EH (cell line): ENCODE measurements at places on chromosomes 2 and 18.

- DNase-seq, result peak; percentile 68
Measured at GRCh38 chr2:70525032-70525431, 28.6 kb downstream of the TGFA start.

DNA sequence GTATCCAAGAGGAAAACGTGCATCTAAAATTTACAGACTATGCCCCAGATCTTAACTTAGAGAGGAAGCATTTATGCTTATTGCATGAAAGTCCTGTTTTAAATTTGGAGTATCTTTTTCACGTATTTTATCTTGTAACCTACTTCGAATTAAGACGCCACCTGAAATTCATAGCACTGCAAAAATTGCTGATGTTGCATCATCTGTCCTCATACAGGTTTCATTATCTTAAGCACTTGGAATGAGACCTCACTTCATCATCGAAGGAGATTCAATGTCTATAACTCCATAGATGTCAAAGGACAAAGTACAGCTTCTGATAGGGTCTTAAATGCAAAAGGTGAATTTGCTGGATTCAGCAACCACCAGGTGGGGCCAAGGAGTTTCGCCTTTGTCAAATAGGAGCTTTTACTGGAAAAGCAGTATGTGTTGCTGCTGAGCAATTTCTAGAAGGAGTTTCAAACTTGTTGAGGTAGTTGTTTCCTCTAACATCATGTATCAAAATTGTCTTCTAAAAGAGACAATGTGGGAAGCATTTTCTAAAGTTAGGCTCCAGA is 106.4 kb upstream of the CCDC85A start:
- peak; percentile 36 for DNase-seq

- no peak for DNase-seq
Measured at GRCh38 chr2:169623235-169623634, 39.1 kb downstream of the PPIG start.

DNA sequence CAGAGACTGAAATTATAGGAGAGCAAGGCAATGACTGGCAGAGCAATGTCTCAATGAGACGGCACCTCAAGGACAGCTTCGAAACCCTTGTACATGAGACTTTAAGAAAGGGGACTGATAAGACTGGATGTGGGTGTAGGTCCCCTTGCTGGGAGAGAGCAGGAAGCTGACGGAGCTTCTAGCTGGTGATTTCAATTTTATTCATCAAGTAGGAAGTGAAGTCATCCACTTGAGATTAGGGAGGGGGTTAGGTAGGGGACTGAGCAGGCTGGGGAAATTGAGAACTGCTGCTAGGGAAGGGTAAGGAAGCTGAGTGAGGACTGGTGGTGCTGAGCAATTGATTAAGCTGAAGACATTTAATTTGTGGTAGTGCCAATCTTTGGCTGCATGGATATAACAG is 99.5 kb upstream of the ITGB6 start:
- peak; percentile 52 for DNase-seq

DNA sequence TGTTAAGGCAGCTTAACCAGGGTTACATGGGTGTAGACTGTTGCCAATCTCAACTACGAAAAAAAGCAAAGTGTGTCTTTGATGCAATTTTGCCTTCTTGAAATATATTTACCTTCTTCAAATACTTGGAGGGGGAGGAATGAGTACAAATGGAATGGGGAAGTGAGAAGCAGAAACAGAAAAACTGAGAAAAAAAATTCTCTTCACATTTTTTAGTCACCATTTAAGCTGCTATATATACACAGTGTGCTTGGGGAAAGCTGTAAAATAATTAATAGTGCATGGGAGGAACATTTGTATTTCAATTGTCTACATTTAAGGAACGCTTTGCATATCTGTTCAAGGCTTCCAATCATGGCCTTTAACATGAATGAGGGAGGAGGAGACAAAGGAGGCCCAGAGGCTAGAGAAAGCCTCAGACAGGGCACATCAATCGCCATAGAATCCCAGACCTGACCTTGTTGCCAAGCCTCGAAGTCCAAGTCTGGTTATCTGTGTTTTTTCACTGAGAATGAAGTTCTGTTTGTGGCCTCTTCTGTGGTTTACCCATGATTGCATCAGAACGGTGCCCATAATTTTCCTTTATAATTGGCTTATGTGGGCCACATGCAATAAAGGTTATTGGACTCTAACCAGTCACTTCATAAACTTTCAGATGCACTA is 158.6 kb downstream of the PIK3C3 start:
- peak; percentile 59 for DNase-seq

GRCh38 chr2:20186078-20186854 is 38.7 kb downstream of the SDC1 start:
- DNase-seq, result peak; percentile 58

DNA sequence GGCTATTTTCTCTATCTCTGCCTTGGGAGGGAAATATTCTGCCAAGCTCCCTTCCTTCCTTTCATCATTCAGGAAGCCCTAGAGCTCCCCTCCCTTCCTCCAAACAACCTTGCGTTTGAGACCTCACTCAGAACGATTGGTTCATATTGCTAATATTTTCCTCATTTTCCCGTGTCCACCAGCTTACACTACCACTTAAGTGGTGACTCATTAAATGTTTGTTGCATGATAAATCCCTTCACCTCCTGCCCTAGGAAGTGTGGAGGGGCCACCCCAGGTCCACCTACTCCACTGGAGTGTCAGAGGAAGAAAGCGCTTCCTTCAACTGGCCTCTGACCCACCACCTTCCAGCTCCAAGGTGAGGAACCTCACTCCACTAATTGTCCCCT is 2.3 kb upstream of the LPIN2 start:
- peak; percentile 74 for DNase-seq

DNA sequence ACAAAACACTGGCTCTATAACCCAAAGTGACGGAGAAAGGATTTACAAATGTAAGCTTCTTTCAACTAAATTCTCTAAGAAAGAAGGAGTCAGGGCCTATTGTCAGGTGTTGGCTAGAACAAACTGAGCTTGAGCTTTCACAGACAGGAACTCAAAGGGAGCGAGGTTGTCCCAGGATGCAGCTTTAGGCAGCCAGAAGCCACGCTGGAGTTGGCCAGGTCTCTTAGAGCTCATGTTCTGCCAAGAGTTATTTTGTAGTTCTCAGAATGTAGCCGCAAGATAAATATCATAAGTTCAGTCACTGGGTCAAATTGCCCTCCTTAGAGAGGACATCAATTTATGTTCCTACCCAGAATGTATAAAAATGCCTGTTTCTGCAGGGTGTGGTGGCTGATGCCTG is 54.1 kb upstream of the GREB1L start:
- no peak for DNase-seq

- DNase-seq, result no peak
Measured at GRCh38 chr2:48328942-48329723, 200.8 kb upstream of the STON1 start.

GRCh38 chr18:68427951-68428401 is 286.9 kb downstream of the TMX3 start:
- peak; percentile 90 for DNase-seq

GRCh38 chr2:237782181-237782580 is 16.4 kb upstream of the RBM44 start:
- DNase-seq, result no peak

DNA sequence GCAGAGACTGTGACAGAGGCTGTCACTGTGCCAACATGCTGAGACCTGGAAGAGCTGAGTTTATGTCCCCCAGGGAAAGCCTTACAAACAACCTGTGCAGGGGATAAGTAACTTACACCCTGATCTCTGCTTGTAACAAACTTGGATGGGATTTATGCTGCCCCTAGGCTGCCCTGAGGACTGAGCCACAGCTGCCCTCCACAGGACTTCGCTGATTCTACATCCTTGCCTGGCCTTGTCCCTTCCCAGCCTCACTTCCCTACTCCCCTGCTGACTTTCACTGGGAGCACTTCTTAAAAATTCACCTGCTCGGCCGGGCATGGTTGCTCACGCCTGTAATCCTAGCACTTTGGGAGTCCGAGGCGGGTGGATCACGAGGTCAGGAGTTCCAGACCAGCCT is 45.9 kb upstream of the ASAP2 start:
- no peak for DNase-seq

DNA sequence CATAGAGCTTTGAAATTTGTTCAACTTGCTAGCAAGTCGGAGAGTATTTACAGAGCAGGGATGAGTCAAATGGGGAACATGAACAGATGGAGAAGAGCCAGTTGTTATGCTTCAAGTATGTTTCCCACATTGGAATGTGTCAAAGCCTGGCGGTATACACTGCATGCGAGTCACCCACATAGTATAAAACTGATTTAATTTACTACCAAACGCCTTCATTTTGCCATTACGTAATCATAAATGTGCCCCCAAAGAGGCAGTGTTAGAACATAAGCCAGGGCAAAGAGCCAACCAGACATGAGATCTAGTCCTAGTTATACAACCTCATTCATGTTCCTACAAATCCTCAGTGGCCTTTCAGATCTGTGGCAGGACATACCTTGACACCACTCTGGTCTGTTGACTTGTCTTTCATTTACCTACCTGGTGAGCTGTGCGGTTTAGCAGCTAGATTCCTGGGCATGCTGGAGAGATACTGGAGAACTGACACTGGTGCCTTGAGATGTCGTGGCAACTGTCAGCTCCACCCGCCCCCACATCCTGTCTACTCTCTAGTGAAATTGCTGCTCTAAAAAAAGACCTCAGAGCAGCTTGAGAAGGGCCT is 21.7 kb upstream of the NRP2 start:
- peak; percentile 98 for DNase-seq

DNA sequence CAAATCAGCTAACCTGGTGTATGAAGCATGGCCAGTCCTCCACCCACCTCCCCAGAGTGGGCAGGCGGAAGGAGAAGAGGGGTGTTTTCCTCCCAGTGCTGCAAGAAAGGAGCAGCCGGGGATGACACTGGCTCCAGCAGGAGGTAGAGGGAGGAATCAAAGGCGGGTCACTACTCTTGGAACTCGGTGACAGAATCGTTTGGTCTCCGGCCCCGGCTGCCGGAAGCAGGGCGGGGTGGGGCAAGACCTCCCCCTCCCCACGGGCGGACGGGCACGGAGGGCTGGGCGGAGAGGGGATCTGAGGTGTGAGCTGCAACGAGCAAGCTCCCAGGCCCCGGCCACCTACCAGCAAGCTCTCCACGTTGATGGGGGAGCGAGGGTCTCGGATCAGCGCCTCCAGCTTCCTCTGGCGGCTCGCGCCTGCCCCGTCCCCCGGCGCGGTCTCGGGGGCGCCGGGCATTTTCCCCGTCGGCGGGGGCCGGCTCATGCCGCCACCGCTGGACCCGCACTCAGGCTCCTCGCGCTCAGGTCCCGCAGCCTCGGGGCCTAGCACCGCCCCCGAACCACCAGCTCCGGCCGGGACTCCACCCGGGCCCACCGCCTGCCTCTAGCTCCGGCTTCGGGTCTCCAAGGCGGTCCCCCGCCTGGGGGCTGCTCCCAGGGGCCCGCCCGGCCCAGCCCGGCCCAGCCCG is 640 bp downstream of the ROCK2 start:
- DNase-seq, result peak; percentile 56

- DNase-seq, result no peak
Measured at GRCh38 chr2:28150236-28150915, 242.3 kb upstream of the FOSL2 start.

GRCh38 chr2:239114616-239115265 is 266.9 kb downstream of the TWIST2 start:
- no peak for DNase-seq

GRCh38 chr18:26780520-26781325 is 84.8 kb downstream of the AQP4 start:
- DNase-seq, result no peak

GRCh38 chr2:19855542-19856431 is 46.0 kb downstream of the TTC32 start:
- DNase-seq, result no peak

- no peak for DNase-seq
Measured at GRCh38 chr2:26487192-26487591, 9.3 kb upstream of the OTOF start.

- no peak for DNase-seq
Measured at GRCh38 chr2:152500772-152501171, 165.8 kb downstream of the FMNL2 start.

- DNase-seq, result no peak
Measured at GRCh38 chr2:143675021-143675420, 545.8 kb downstream of the ARHGAP15 start.

DNA sequence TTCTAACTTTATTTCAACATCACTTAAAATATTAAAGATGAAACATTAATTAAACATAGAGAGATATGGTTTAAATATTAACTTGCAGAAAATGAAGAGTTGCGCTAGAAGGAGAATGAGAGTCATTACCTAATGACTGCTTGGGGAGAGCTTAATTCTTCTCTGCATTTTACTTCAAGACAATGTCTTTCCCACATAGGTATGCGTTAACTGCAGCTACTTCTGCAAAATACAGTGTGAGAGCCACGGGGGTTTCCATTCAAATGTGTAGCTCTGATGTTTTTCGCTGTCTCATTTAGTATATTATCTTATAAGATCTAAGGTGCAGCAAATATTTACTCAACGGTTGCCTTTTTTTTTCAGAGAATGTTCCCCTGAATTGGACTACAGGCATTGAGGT is 126.7 kb downstream of the TMX3 start:
- DNase-seq, result no peak

- no peak for DNase-seq
Measured at GRCh38 chr2:28375236-28375635, 17.4 kb upstream of the FOSL2 start.

GRCh38 chr2:192578780-192579179 is 384.0 kb upstream of the TMEFF2 start:
- DNase-seq, result no peak

GRCh38 chr2:45845566-45845965 is 194.1 kb downstream of the PRKCE start:
- peak; percentile 48 for DNase-seq

DNA sequence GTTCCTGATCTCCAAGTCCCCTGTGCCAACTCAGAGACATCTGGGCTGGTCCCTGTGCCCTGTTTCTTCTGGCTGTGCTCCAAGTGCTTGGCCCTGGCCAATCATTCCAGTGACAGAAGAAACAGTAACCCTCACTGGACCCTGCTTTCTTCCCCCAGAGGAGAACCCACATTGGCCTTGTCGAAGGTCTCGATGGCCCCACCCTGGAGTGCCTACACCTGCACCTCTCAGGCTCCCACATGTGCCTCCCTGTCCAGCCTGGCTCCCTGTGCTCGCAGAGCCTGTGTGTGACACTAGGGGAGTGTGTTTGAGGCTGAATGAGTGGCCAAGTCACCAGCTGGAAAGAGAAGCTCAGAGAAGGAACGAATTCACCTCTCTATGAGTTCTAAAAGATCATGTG is 5.9 kb upstream of the MAL start:
- no peak for DNase-seq
